ENCODE measurements at places on chromosomes 13 and 19.

- DNase-seq: no peak
Measured at GRCh38 chr19:13644645-13645044, 119.7 kb upstream of the MRI1 start.

- no peak for DNase-seq
Measured at GRCh38 chr13:77338961-77339401, 12.1 kb upstream of the MYCBP2 start.

GRCh38 chr19:45385392-45386221, 15.2 kb upstream of the ERCC2 start:
- DNase-seq: no peak

GRCh38 chr19:6109947-6110346, 353 bp downstream of the RFX2 start:
- DNase-seq: no peak

- DNase-seq: no peak
Measured at GRCh38 chr13:93963266-93964145, 516.0 kb downstream of the DCT start.

GRCh38 chr13:99320693-99321481, 13.7 kb upstream of the GPR183 start:
- no peak for DNase-seq

DNA sequence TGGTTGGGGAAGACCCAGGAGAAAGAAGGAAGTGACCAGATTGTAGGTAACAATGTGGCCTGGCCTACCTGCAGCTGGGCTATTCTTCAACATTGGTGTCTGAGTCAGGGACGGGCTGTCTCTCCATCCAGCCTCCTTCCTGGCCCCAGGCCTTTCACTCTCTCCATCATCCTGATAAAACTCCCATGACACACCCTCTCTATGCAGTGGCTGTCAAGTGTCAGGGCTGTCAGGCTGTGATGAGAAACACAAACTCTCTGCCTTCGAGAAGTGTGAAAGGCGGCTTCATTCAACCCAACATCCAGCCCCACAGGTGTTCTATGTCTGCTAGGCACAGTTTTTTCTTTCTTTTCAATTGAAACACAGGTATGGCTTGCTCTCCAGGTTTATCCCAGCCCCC, 153.3 kb upstream of the VSTM2B start:
- no peak for DNase-seq

- no peak for DNase-seq
Measured at GRCh38 chr13:35531526-35531925, 55.0 kb upstream of the MAB21L1 start.

- no peak for DNase-seq
Measured at GRCh38 chr19:34489175-34489574, 7.6 kb downstream of the WTIP start.

GRCh38 chr13:66972659-66973058, 257.5 kb downstream of the PCDH9 start:
- DNase-seq: no peak

DNA sequence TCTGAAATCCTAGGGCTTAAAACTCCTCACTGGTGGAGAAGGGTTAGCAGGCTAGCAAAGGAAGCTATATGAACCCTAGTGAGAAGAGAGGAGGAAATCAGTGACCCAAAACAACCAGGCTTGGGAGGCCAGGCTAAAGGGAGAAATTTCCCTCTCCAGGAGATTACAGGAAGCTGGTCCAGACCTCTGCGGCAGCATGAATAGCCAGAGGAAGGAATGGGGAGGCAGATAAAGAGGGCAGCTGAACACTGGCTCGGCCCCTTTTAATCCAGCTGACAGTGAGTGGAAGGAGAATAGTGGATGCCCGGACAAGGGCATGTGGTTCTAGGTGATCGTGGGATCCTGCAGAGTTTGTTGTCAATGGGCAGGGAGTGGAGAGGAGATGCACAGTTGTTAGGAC, 130.6 kb downstream of the COG6 start:
- no peak for DNase-seq

GRCh38 chr19:28968721-28969120, 244.2 kb downstream of the UQCRFS1 start:
- DNase-seq: no peak

DNA sequence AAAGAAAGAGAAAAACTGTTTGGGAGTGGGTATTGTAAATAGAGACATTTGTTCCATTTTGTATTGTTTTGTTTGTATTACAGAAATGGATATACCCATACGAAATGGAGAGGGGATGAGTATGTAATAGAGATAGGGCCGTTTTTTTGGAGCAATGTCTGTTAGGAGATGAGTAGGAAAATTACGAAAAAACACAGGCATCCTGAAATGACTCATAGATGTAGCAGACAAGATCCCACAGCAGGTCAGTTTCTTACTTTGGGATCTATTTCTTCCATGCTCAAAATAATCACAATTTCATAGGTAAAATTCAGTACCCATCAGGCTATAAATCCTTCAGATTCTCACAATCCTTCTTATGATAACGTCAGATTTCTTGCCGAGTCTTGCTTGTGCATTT, 779.4 kb upstream of the SLITRK1 start:
- DNase-seq: no peak

- no peak for DNase-seq
Measured at GRCh38 chr19:1090731-1091543, 4.2 kb downstream of the POLR2E start.

DNA sequence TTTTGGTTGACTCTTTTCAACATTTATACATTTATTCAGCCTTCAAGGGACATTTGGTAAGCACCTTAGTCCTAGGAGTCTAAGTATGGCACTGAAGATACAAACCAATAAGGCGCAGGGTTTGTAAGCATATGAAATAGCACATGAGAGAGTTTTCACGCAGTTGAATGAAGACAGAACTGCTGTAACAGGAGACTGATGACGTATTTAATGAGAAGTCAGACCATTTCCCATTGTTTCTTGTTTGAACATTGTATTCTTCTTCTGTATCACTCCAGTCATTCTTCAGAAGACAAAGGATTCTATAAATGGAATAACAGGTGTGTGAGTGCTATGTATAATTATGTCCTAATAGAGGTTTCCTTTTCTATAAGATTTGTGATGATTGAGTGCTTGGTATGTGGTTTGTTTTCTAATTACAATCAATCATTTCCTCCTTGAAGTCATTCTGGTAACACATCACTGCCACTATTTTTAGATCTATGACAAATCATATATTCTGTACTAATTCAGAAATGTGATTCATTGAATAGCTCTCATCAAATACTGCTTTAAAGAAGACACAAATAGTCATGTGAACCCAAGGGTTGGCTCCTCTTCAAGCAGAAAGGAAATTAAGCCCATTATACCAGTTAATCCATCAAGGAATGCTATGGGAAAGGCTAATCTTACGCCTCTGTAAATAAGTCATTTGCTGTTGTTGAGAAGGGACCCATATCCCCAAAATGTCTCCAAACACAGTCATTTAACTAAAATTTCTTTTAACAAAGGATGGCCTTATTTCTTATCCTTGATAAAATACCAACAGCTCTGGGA, 222.8 kb upstream of the NBEA start:
- no peak for DNase-seq

DNA sequence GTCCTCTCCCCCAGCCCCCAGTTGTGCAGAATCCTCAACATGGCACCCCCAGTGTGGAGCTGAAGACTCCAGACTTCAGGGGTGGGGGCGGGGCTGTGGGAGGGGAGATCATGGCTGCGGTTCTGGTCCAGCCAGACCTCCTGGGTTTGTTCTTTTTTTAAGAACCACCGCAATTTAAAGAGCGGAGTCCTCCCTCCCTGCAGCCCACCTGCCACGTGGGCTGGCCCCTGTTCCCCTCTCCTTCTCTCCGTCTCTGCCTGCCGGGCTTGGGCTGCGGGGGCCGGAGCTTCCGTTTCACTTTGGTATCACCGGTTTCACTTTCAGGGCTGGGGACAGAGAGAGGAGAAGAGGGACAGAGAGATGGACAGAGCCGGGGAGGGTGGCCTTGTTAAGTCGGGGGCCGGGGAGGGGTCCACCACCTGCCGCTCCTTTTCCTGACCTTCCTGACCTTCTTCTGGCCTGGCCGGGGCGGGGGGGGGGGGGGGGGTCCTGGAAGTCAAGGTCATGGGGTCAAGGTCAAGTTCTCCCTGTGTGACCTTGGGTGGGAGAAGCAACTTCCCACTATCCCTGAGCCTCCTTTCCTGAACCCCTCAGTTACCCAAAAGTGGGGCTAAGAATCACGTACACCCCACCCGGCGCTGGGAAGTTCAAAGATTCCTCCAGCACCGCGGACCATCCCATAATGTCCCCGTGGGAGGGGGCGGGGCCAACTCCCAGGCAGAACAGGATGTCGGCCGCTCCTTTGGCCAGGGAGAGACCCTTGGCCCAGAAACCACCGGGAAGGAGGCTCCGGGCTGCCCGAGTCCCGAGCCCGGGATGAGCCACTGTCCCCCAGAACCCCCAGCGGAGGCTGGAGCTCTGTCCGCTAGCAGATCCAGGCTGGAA, 11.3 kb upstream of the ZBTB7A start:
- no peak for DNase-seq

DNA sequence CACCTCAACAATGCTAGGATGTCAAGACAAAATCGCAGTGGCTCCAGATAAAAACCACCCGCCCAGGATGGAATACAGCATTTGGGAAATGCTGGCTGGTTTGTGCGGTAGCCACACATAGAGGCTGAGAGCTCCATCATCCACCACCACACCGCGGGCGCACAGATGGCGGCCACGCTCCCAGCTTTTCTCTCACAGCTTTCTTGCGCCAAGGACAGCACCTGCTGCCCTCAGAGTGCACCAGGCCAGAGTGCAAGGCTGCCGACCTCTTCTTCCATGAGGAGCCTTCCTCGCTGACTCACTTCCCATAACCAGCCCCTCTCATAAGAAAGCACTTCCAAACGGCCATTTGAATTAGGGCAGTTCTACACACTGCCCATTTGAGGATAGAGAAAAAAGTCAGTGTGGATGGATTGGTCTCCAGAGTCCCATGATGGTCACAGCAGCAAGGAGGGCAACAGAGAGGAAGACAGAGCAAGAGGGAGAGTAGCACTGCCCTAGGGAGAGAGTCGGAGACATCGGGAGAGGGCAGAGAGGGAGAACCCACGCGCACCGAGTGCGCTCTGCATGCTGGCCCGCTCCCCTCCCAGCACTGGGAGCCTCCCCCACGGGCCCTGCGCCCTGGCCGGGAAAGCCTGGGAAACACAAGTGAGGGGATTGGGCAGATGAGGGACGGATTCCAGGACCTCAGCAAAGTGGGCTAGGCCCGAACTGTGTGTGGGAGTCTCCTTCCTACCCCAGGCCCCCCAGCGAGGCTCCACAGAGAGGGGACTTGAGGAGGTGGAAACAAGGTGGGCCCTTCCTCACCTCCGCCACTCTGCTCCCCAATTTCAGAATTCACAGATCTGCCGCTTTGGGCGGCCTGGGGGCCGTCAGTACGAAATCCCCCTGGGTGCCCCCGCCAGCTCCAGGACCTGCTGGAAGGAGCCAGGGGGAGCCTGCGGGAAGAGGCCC, 156.9 kb downstream of the USP12 start:
- DNase-seq: no peak

- no peak for DNase-seq
Measured at GRCh38 chr19:17863520-17864182, 3.9 kb downstream of the RPL18A start.
